Caco-2 (cell line): ENCODE measurements at places on chromosomes 4 and X. TPM values are rescaled to one million over a fixed set of nuclear protein-coding genes. Genes with fewer than 3 reads are reported as not detected.

DNA sequence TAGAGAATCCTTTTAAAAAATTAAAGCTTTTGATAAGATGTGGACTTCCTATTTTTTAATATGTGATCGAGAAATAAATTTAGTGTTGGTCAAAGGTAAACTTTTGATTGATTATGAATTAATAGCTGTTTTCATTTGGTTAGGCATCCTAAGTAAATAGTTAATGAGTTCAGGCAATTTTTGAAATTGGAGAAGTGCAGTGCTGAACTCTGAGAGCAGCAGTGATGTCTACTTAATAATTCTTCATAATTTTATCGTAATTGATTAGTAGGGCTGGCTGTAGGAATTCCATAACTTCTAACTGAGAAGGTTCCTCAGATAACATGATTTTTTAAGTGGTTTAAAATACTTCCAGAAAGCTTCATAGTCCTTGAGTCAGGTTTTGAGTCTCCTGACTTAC, 1.5 kb downstream of the MND1 start:
- no peak for DNase-seq
- H3K27me3 ChIP-seq, result no peaks in the 10 kb centered on the region
- no peaks in the 10 kb centered on the region for H3K36me3 ChIP-seq
- H3K27ac ChIP-seq, result no peak overlapping the region

- no peak for DNase-seq
- H3K4me1 ChIP-seq, result no peaks in the 10 kb centered on the region
- no peak overlapping the region for H3K4me3 ChIP-seq
- no peaks in the 10 kb centered on the region for H3K36me3 ChIP-seq
- H3K27ac ChIP-seq, result no peak overlapping the region
Measured at GRCh38 chrX:39653691-39654090, 444.1 kb downstream of the BCOR start.

- H3K4me1 ChIP-seq, result peaks cover 29% of the 10 kb centered on the region
- no peaks in the 10 kb centered on the region for H3K36me3 ChIP-seq
- no peak for DNase-seq
- no peaks in the 10 kb centered on the region for H3K27me3 ChIP-seq
- no peak overlapping the region for H3K27ac ChIP-seq
Measured at GRCh38 chrX:103805860-103806259, 26.2 kb downstream of the RAB9B start.

DNA sequence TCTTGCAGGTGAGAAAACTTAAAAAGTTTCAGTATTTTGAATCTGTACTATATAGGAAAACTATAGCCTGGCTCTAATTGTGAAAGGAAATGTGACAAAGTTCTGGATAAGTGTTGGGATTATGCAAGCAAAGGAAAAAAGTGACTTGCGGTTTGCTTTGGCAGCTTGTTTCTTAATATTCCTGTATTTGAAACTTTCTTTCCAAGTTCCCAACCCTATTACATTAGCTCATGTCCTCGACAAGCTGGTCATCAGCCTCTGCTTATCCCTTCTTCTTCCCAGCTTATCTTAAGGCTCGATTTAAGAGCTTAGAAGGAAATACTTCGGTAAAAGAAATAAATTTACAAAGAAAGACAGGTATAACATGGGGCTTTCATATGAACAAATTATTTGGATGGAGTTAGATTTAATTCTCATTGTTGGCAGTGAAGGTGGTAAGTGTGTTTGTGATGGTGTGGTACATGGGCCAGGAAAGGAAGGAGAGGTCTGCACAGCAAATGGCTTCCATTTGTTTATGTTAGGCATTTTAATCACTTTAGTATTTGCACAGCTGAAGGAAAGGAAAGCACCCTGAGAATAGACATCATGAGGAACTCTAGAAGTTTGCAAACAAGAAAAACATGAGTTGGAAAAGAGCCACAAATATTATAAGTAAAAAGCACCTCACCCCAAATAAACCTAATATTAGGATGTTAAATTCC, 5.1 kb upstream of the MYOZ2 start:
- no peaks in the 10 kb centered on the region for H3K36me3 ChIP-seq
- no peak for DNase-seq
- H3K27me3 ChIP-seq, result no peaks in the 10 kb centered on the region
- H3K27ac ChIP-seq, result peak overlapping the region; percentile 96
- H3K4me3 ChIP-seq, result no peak overlapping the region
- peaks cover 34% of the 10 kb centered on the region for H3K4me1 ChIP-seq

GRCh38 chr4:5098176-5098575, 46.9 kb downstream of the STK32B start:
- no peak overlapping the region for H3K27ac ChIP-seq
- H3K36me3 ChIP-seq, result no peaks in the 10 kb centered on the region
- H3K27me3 ChIP-seq, result no peaks in the 10 kb centered on the region

- no peak for DNase-seq
- no peaks in the 10 kb centered on the region for H3K36me3 ChIP-seq
- no peak overlapping the region for H3K4me3 ChIP-seq
- no peaks in the 10 kb centered on the region for H3K27me3 ChIP-seq
- H3K27ac ChIP-seq, result no peak overlapping the region
- H3K4me1 ChIP-seq, result no peaks in the 10 kb centered on the region
Measured at GRCh38 chr4:63459329-63459728, 949.9 kb downstream of the TECRL start.

GRCh38 chr4:6331018-6331417, 61.4 kb downstream of the WFS1 start:
- no peaks in the 10 kb centered on the region for H3K27me3 ChIP-seq
- no peaks in the 10 kb centered on the region for H3K36me3 ChIP-seq
- no peaks in the 10 kb centered on the region for H3K4me1 ChIP-seq
- no peak for DNase-seq
- H3K27ac ChIP-seq, result no peak overlapping the region

- H3K4me1 ChIP-seq, result no peaks in the 10 kb centered on the region
- DNase-seq, result peak; percentile 32
- H3K27ac ChIP-seq, result no peak overlapping the region
- no peaks in the 10 kb centered on the region for H3K36me3 ChIP-seq
- H3K27me3 ChIP-seq, result no peaks in the 10 kb centered on the region
Measured at GRCh38 chr4:47838445-47838844, 578 bp upstream of the CORIN start.

DNA sequence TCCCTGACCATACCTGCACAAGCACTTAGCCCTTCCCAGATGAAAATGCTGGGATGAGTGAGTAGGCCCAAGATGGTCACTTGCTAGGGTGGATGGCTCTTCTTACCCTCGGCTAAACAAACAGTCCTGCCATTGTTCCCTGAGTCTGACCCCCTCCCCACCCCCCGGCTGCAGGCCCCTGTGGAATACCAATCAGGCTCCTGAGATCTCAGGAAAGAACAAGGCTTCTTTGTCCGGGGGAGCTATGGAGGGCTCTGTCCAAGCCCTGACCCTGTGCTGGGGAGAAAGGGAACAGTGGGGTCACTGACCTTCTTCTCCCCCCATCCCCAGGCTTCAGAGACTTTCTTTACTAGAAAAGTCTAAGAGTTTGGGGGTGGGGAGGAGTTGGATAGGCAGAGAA, 6.0 kb downstream of the PLP1 start:
- no peaks in the 10 kb centered on the region for H3K27me3 ChIP-seq
- no peak for DNase-seq
- no peak overlapping the region for H3K4me3 ChIP-seq
- H3K4me1 ChIP-seq, result no peaks in the 10 kb centered on the region
- H3K27ac ChIP-seq, result no peak overlapping the region

GRCh38 chrX:102765217-102765616, 44.7 kb downstream of the GPRASP3 start:
- no peak overlapping the region for H3K27ac ChIP-seq
- H3K4me3 ChIP-seq, result no peak overlapping the region
- no peaks in the 10 kb centered on the region for H3K27me3 ChIP-seq
- H3K4me1 ChIP-seq, result no peaks in the 10 kb centered on the region

DNA sequence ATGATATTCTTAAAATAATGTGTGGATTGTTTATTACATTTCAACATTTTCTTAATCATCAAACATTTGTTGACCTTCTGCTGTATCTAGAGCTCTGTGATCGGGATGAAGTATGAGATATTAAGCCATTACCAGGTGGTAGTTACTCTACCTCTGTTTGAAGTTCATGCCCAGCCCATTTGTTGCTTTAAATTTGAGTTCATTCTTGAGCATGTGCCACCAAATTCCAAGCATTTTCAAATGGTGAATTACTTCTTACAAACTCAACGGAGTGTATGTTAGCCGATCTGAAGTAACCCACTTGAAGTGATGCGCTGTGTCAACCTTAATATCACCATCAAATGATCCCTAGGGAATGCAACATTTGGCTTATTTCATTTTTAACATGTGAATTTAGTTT, 7.3 kb upstream of the DTHD1 start:
- no peak for DNase-seq
- no peaks in the 10 kb centered on the region for H3K36me3 ChIP-seq
- no peaks in the 10 kb centered on the region for H3K27me3 ChIP-seq
- H3K27ac ChIP-seq, result no peak overlapping the region

- H3K27me3 ChIP-seq, result no peaks in the 10 kb centered on the region
- no peak overlapping the region for H3K4me3 ChIP-seq
Measured at GRCh38 chr4:11120435-11120834, 308.3 kb downstream of the HS3ST1 start.

- H3K27me3 ChIP-seq, result no peaks in the 10 kb centered on the region
- no peaks in the 10 kb centered on the region for H3K36me3 ChIP-seq
- H3K4me1 ChIP-seq, result no peaks in the 10 kb centered on the region
- DNase-seq, result no peak
- H3K4me3 ChIP-seq, result no peak overlapping the region
Measured at GRCh38 chrX:31464306-31464915, 392.6 kb upstream of the FTHL17 start.

- H3K4me1 ChIP-seq, result no peaks in the 10 kb centered on the region
- DNase-seq, result no peak
- H3K36me3 ChIP-seq, result no peaks in the 10 kb centered on the region
Measured at GRCh38 chr4:16817286-16817685, 81.2 kb downstream of the LDB2 start.

DNA sequence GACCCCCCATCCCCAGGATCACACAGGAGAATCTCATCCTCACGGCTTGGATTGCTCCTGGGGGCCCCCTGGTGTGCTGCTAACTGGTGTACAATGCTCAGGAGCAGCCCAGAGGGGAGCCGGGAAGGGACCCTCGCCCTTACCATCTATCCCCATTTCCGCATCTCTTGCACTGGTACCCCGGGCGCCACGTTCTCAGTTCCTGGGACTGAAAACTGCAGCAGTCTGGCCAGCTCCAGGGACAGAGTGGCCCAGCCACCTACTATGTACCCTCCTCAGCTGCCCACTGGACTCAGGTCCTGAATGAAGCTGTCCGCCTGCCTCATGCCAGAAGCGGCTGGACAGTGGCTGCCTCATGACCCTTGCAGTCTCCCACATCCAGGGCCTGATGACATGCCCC, 2.7 kb downstream of the SMIM10L2A start:
- no peaks in the 10 kb centered on the region for H3K27me3 ChIP-seq
- H3K27ac ChIP-seq, result no peak overlapping the region
- DNase-seq, result no peak
- H3K36me3 ChIP-seq, result no peaks in the 10 kb centered on the region
- no peak overlapping the region for H3K4me3 ChIP-seq

- H3K4me3 ChIP-seq, result no peak overlapping the region
- H3K27me3 ChIP-seq, result no peaks in the 10 kb centered on the region
- no peak for DNase-seq
- no peaks in the 10 kb centered on the region for H3K4me1 ChIP-seq
- H3K27ac ChIP-seq, result no peak overlapping the region
Measured at GRCh38 chr4:99438405-99438780, 3.3 kb upstream of the ADH7 start.

DNA sequence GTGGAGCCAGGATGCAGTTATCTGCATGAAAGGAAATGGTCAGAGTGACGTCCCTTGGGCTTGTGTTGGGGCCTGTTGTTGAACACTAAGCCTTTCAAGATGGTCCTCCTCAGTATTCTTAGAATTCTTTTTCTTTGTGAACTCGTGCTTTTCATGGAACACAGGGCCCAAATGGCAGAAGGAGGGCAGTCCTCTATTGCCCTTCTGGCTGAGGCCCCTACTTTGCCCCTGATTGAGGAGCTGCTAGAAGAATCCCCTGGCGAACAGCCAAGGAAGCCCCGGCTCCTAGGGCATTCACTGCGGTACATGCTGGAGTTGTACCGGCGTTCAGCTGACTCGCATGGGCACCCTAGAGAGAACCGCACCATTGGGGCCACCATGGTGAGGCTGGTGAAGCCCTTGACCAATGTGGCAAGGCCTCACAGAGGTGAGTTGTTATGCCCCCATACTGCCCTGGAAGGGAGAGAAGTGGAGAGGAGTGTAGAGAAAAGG, at the start of gene BMP15:
Gene BMP15 (plus strand): TSS at position 51 of the 492 bp plus-strand sequence. CDS start 49 bp downstream, at position 100.
- no peaks in the 10 kb centered on the region for H3K27me3 ChIP-seq
- no peak within 1 kb of the TSS for H3K4me3 ChIP-seq
- no peak within 1 kb of the TSS for H3K27ac ChIP-seq
- H3K36me3 ChIP-seq, result no peaks in the 10 kb centered on the region
- H3K4me1 ChIP-seq, result no peaks in the 10 kb centered on the region

GRCh38 chr4:86974551-86974994, 39.8 kb downstream of the AFF1 start:
- H3K27me3 ChIP-seq, result no peaks in the 10 kb centered on the region
- no peak for DNase-seq

GRCh38 chr4:189046642-189047041, 894.0 kb upstream of the FRG1 start:
- no peaks in the 10 kb centered on the region for H3K4me1 ChIP-seq
- no peaks in the 10 kb centered on the region for H3K27me3 ChIP-seq
- DNase-seq, result no peak
- H3K36me3 ChIP-seq, result no peaks in the 10 kb centered on the region
- H3K27ac ChIP-seq, result no peak overlapping the region
- no peak overlapping the region for H3K4me3 ChIP-seq

DNA sequence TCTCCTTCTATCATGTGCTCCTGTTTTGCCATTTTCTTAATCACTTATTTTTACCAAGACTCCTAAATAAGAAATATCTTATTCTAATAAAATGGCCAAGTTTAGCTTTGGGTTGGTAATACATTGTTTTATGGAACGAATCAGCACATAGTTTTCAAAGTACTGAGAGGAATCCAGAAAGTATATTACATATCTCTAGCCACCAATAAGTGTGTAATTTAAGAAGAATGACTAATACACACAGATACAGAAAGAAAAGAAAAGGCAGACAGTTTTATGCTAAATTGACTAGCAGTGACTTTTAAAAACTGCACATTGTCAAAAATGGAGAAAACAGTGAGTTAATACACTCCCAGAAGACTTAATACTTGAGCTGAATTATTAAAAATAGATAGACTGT, 167.0 kb upstream of the IL15 start:
- no peak overlapping the region for H3K27ac ChIP-seq
- H3K4me1 ChIP-seq, result no peaks in the 10 kb centered on the region
- H3K4me3 ChIP-seq, result no peak overlapping the region
- DNase-seq, result no peak
- no peaks in the 10 kb centered on the region for H3K27me3 ChIP-seq
- no peaks in the 10 kb centered on the region for H3K36me3 ChIP-seq

- H3K4me1 ChIP-seq, result 0 out of 2 replicates have a peak, but pooled peaks cover 10% of the 10 kb centered on the region
- H3K27me3 ChIP-seq, result no peaks in the 10 kb centered on the region
- H3K27ac ChIP-seq, result no peak overlapping the region
- H3K36me3 ChIP-seq, result no peaks in the 10 kb centered on the region
- no peak for DNase-seq
Measured at GRCh38 chr4:168555437-168555836, 58.6 kb downstream of the PALLD start.

- DNase-seq, result no peak
- H3K4me1 ChIP-seq, result peaks cover 37% of the 10 kb centered on the region
- no peak overlapping the region for H3K27ac ChIP-seq
Measured at GRCh38 chr4:154564311-154564710, 1.5 kb downstream of the FGB start.

GRIA2 gene
- total RNA-seq, result not detected in 2 replicates

POU4F2 gene
- not detected in 2 replicates for total RNA-seq

SPANXD gene
- total RNA-seq, result not detected in 2 replicates

OGT gene
- 190 and 211 TPM in 2 replicates for total RNA-seq

TFE3 gene
- 28.1 and 32.0 TPM in 2 replicates for total RNA-seq

YY2 gene
- total RNA-seq, result 3.7 and 3.9 TPM in 2 replicates

RNF128 gene
- total RNA-seq, result 42.0 and 42.4 TPM in 2 replicates

FRG2 gene
- 0.23 TPM in 1 of 2 replicates, not detected in the other for total RNA-seq

TMEM35A gene
- total RNA-seq, result not detected in 2 replicates

OPN1MW2 gene
- total RNA-seq, result not detected in 2 replicates

OPRPN gene
- not detected in 2 replicates for total RNA-seq

CT55 gene
- total RNA-seq, result not detected in 2 replicates

MAGED4 gene
- total RNA-seq, result not detected in 2 replicates

SYNPO2 gene
- 0.09 and 0.16 TPM in 2 replicates for total RNA-seq
